ENCODE measurements at places on chromosomes 4 and X.

DNA sequence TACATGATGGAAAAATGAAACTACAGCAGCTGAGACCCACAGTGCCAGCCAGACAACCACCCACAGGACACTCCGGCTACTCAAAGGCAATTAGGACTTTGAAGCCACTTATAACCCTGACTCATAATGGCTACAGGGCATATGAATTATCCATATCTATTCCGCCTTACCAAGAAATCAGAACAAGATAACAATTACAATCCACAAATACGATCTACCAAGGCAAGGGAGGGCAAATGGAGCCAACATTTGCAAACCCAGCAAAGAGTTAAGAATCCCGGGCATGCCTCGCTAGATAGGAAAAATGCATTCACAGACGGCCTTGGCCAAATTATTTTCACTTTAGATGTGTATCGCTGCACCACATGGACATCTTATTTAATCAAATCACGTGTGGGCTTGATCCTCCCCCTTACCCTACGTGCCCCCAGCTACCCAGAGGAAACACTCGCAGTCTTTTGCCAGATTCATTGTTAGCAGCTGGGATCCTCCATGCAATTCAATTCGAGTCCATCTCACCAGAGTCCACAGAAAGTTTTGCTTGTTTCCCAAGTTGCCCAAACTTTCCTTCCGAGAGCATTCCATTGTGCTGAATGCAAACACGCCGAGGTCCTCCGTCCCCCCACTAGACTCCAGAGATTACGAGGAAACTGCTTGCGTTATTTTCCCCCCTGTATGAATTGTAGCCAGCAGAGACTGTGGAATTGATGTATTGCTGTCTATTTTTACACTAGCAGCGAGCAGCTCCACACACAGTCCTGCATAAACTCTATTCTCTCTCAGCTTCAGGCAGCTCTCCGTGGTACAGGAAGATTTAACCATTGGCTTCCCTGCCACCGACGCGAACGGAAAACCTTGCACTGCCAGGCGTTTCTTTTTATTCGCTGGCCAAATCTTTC, 1.2 kb downstream of the PPARGC1A start:
- DNase-seq, result peak; percentile 44

GRCh38 chr4:128782076-128782715, 27.3 kb upstream of the JADE1 start:
- DNase-seq, result peak; percentile 22

GRCh38 chr4:15151033-15151432, 148.8 kb downstream of the CPEB2 start:
- no peak for DNase-seq

GRCh38 chr4:64341711-64342110, 67.5 kb downstream of the TECRL start:
- DNase-seq, result no peak

DNA sequence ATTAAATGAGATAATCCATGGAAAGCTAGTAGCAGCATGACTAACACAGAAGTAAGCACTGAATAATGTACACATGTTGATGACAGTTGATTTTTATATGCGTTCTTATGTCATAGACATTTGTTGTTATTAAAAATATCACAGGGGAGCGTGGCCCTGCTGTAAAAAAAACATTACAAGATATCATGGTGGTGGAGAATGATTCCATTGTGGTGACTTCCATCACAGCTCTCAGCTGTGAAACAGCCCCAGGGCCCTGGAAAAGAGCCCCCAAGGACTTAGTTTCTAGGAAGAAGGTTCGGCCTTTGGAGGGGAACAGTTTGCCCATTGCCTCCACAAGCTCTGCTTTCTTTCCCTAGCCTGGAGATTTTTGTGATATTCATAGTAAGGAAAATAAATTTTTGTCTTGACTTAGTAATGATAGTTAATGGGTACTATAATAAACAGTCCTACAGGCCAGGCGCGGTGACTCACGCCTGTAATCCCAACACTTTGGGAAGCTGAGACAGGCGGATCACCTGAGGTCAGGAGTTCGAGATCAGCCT, 49.9 kb downstream of the FAM114A1 start:
- no peak for DNase-seq

DNA sequence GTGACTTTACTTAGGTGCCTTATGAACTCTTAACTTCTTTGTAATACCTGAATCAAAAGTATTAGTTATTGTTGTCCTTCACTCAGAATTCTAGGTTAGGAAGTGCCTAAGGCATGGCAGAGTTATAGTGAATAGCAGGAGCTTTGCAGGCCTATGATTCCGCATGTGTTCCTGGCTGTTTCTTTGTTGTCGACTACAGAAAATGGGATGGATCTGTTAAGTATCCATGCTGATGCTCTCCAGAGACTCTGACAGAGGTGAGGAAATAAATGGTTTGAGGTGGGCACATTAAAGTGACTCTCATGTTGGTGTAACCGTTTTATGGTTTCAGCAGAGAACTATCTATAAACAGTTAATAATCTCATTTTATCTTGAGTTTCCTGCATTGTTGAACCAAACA, 1601.3 kb downstream of the PCDH7 start:
- no peak for DNase-seq

DNA sequence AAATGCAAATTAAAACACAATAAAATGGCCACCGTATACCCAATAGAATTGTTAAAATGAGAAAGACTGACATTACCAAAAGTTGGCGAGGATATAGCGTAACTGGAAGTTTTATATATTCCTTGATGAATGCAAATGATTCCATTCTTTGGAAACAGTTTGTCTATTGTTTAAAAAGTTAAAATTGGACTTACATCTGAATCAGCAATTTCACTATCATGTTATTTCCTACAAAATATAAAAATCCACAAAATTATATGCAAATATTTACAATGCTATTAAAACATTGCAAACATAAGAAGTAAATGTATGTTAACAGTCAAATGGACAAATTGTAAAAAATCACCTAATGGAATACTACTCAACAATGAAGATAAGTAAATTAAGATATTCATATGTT, 852.2 kb upstream of the NDST4 start:
- no peak for DNase-seq

DNA sequence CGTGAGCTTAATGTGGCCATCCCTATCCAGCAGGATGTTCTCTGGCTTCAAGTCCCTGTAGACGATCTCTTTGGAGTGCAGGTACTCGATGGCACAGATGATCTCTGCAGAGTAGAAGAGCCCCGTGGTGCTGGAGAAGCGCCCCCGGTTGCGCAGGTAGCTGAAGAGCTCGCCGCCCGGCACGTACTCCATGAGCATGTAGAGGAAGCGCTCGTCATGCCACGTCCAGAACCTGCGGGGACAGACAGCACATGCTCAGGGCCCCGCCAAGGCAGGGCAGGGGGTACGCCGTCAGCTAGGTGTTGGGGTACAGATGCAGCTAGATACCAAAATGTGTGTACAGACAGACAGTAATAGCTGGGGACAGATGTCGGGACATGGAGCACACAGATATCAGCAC, 58.3 kb downstream of the PRKX start:
- DNase-seq, result no peak

DNA sequence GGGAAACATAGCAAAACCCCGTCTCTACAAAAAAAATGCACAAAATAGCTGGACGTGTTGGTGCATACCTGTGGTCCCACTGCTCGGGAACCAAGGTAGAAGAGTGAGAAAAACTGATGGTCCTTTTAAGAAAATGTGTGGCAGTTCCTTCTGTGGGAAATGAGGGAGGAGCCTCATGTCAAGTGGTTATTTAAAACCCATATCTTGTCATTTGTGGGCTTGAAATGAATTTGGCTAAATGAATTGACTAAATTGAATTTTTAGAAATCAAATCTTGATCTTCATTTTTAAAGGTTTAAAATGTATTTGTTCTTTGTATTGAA, 16.2 kb upstream of the LAMP2 start:
- DNase-seq, result no peak

DNA sequence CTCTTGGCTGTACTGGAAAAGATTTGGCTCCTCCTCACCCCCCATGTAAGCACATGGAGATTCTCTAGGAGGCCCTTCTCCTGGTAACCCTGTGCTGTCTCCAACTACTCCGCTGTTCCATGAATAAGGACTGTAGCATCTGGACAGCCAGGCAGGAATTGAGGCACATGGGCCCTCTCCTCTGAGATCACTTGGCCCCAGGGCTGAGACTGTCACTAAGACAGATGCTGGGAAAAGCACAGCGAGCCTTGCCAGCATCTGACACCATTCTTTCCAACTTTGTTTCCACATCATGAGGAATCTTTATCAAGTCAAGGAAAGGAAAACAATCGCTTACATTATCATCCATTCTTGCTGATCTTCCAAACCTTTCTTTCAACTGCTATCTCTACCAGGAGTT, 222.6 kb upstream of the INTU start:
- no peak for DNase-seq

- DNase-seq, result no peak
These were observed 504.3 kb upstream of the ZFP42 start for GRCh38 chr4:187491286-187491685.

- no peak for DNase-seq
These were observed 768 bp upstream of the CDKL5 start for GRCh38 chrX:18424482-18425198.

DNA sequence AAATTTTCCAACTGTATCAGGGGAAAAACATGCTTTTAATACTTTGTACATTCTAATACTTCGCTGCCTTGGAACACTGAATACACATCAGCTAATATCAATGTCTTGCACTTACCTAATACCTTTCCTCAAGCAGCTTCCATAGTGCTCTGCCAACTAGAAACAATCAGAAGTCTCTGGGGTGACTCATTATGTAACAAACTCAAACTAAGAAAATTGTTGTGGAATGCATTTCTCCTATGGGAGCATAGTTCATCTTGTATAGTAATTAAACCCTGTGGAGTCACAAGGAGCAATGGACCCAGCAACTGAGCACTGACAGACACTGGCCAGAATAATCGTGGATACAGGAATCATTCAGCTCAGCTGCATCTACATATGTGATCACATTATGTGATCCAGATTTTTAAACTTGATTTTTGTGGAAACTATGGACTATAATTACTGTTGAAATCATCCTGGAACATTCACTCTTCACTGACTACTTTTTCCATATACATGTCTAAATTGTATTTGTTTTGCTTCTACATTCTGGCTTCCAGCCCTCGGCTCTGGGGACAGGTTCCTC, 496.9 kb downstream of the TMA16 start:
- no peak for DNase-seq

DNA sequence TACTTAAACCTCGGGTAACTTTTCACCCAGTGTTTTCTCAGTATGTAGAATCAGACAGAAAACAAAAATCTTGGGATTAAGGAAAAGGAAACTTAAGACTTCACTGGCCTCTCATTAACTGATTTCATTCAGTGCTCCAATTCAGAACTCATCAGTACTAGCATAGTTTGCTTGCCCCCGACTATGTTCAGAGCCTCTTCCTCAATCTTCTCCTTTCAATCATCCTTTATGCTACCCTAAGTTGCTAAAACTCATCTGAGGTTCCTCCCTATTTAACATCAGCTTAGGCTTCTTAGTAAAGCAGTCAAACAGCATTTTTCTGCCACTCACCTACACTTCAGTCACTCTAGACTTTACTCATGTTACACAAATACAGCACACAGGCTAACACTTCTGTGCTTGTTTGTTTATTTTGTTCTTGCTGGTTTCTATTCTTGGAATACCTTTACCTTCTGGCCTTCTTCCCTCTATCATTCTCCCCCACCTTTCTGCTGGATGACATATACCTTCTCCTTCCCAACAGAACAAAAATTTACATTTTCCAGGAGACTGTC, 163.0 kb upstream of the TLL1 start:
- no peak for DNase-seq

DNA sequence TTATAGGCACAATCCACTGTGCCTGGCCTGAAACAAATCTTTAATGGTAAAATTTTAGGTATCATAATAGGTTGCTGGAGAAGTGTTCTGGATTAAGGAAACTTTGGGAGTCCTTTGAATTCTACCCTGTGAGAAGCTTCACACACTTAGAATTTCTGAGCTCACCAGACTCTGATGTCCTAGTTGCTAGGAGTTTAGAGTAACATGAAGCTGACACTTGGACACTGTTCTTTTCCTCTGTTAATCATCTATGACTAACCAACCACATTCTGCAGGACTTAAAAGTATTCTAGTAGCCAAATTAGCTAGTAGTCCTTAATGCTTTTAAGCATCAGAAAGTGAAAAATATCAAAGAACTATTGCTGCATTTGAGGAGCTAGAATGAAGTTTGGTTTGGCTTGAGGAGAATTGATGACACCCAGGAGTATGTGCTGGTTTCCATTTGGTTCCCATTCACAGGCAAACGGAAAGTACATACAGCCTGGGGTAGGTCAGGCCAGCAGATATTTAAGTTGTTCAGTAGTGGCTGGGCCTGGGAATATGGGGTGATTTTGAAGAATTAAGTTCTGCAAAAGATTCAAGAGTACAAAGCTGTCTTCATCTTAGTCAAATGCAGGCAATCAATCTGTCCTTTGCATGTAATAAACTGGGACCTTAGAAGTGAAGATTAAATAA, 38.8 kb upstream of the IGFBP7 start:
- DNase-seq, result no peak

- DNase-seq, result no peak
These were observed 71.6 kb downstream of the MAML3 start for GRCh38 chr4:140082391-140082755.

- no peak for DNase-seq
These were observed 40.9 kb downstream of the HMX1 start for GRCh38 chr4:8830611-8831200.

- no peak for DNase-seq
These were observed 30.1 kb downstream of the SPATA18 start for GRCh38 chr4:52081216-52081615.

- DNase-seq, result no peak
These were observed 67.6 kb upstream of the GYPA start for GRCh38 chr4:144208074-144208473.

GRCh38 chrX:120357186-120357585, 4.7 kb upstream of the ATP1B4 start:
- no peak for DNase-seq

GRCh38 chrX:151984328-151984727, 9.9 kb upstream of the GABRE start:
- DNase-seq, result no peak

DNA sequence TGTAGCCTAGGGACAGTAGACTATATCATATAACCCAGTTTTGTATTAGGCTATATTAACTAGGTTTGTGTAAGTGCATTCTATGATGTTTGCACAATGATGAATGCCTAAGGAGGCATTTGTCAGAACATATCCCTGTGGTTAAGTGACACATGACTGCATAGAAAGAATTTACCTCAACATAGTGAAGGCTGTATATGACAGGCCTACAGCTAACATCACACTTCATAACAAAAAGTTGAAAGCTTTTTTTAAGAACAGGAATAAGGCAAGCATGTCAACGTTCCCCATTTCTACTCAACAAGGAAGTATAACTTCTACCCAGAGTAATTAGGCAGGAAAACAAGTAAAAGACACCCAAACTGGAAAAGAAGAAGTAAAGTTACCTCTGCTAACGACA, 165.9 kb upstream of the NDST4 start:
- DNase-seq, result no peak

- no peak for DNase-seq
These were observed 41.8 kb upstream of the CEP135 start for GRCh38 chr4:55906989-55907388.

GRCh38 chr4:2996415-2996814, 33.0 kb downstream of the GRK4 start:
- no peak for DNase-seq

All from mucosa of gallbladder (tissue), 1 donor.